ENCODE measurements at places on chromosomes 13 and 19.
A peak's percentile ranks its signal among the peaks of the same experiment; 100 is the strongest.

DNA sequence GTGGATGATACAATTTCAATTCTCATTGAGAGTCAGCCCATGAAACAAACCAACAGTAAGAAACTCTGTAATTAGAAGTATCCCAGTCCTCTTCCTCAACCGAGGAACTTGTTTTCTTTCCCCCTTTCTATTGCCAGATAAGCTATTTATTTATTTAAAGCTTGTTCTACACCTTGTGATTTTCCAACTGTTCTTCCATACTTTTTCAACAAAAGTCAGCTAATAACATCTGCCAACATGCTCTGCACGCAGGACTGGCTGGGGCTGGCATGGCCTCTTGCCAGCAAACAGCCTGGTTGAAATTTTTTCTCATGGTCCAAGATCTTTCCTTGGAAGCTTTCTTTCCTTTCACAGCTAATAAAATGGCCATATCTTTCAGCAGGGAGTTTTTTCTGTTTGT is 2.9 kb upstream of the IRS2 start:
- DNase-seq, result no peak

- no peak for DNase-seq
Measured at GRCh38 chr19:53365899-53366493, 491 bp downstream of the ZNF525 start.

DNA sequence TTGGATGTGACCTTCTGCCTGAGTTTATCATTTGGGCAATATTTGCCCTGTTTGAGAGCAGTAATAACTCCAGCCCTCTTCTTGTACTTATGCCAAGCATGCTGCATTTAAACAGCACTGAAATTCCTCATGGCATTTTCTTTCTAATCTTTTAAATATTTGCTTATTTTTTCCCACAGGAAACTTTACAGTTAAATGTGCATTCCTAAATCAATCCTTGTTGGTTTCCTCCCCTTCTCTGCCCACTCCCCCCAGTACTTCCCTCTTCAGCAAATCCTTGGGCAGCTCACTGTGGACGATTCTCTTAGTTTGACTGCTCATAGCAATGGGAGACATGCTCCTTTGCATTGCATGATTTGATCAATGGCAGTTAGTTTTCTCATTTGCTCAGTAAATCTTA is 68.7 kb downstream of the RAP2A start:
- no peak for DNase-seq

DNA sequence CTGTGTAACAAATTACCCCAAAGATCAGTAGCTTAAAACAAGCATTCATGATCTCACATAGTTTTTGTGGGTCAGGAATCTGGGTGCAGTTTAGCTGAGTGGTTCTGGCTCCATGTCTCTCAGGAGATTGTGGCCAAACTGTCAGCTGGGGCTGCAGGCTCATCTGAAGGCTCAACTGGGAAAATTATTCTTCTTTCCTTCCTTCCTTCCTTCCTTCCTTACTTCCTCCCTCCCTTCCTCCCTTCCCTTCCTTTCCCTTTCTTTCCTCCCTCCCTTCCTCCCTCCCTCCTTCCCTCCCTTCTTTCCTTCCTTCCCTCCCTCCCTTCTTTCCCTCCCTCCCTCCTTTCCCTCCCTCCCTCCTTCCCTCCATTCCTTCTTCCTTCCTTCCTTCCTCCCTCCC is 8.7 kb upstream of the RFX2 start:
- no peak for DNase-seq

DNA sequence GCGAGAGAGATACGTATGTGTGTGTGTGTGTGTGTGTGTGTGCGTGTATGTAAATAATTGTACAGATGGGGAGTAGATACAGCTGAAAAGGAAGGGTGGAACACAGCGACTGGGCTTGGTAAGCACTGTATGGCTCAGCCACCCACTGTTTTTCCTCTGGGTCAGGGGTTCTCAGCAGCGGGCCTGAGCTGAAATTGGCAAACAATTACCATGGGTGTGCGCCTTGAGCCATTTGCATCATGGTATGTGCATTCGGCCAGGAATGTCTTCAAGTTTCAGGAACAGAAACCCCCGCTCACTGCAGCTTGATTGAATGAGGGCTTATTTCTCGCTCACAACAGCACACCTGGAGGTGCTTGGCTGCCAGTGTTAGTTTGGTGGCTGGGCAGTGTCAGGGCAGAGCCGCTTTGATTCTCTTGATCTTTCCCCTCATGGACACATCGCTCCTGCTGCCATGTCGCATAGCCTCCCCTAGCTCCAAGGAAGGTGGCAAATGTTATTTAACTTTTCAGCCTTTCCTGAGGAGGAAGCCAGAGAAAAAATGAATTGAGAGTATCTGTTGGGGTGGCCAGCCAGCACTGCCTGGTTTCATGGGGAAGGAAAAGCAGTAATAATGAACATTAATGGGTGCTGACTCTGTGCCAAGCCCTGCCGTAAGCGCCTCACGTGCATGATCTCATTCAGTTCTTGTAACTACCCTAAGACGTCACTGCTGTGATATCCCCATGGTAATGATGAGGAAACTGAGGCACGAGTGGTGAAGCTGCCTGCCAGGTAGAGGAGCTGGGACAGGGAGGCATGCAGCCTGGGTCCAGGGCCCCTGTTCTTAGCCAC is 126.9 kb downstream of the SIPA1L3 start:
- no peak for DNase-seq

GRCh38 chr19:17116996-17117702 is 41.6 kb downstream of the MYO9B start:
- no peak for DNase-seq

DNA sequence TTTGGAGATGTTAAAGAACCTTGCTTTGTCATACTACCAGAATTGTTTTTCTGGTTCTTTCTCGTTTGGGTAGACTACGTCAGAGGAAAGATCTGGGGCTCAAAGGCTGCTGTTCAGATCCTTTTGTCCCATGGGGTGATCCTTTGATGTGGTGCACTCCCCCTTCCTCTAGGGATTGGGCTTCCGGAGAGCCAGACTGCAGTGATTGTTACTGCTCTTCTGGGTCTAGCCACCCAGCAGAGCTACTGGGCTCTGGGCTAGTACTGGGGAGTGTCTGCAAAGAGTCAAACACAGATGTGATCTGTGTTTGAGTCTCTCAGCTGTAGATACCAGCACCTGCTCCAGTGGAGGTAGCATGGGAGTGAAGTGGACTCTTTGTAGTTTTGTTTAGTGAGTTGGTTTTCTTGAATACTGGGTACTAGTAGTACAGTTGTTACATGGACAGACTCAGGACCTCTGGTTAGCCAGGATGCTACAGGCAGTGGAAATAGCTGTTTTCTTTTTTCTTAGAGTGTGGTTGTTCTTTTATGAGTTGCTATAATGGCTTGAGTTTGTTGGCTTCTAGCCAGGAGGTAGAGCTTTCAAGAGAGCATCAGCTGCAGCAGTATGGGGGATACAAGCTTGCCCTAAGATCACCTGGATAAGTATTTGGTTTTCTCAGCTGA is 34.4 kb downstream of the DNAJC15 start:
- no peak for DNase-seq

DNA sequence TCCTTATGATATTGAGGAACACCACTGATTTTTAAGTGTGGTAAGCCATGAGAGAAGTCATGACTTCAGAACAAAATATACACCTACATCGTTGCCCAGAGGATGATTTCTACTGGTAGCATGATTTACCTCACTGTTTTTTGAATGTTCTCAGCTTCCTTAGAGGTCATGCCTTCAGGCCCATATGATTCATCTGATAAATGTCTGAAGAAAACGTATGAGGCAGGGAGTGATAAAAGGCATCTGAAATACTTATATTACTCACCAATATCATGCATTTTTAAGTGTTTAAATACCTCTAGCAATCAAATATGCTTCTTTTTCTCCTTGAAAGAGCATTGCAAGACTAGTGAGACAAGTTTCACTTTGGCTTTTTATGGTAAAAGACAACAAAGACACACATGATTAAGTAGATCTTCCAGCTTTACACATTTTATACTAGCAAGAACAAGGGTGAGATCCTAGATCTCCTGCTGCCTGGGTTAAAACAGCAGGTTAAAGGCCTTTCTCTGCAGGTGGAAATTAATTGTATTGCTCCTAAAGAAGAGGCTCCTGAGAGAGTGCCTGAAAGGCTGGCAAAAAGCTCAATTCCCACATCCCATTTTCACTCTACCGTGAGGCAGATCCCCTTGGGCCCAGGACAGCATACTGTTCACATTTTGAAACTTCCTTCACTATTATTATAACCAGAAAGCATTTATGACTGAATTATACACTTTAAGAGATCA is 432.4 kb downstream of the SLITRK1 start:
- DNase-seq, result no peak

GRCh38 chr19:34639491-34640085 is 37.4 kb downstream of the SCGB2B2 start:
- peak; percentile 77 for DNase-seq

- no peak for DNase-seq
Measured at GRCh38 chr13:26024558-26024957, 27.3 kb downstream of the SHISA2 start.

GRCh38 chr13:72788831-72789230 is 6.9 kb downstream of the PIBF1 start:
- no peak for DNase-seq

DNA sequence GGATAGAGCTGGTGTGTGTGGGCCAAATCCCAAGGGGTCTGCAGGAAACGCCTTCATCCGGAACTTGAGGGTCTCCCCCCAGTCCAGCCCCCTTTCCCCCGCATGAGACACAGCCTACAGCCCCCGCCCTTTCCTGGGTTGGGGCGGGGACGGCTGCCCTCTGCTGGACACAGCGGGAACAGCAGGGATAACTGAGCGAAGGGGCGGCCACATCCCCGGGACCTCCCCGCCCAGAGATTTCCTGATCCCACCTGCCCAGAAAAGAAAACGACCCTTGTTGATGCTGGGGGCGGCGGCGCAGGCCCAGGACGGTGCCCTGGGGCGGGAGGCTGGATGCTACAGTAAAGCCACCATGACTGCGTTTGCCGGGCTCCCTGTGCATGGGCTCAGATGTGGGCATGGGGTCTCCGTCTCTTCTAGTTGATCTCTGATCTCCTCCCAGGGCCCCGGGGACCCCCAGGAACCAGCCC is 14.2 kb downstream of the ONECUT3 start:
- no peak for DNase-seq

DNA sequence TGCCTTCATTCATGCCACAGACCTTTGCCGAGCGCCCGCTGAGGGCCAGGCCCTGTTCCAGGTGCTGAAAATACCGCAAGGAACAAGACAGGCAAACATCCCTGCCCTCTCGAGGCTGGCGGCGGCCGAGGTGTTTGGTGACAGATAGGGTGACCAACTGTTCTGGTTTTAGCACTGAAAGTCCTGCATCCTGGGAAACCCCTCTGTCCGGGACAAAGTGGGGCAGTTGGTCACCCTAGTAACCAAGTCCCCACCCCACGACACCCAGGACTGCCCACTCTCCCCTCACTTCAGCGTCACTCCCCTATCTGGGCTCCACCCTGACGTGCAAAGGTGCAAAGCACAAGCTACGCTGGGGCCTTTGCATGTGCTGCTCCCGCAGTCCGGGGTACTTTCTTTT is 17.3 kb downstream of the ZBTB7A start:
- DNase-seq, result no peak

GRCh38 chr13:22929381-22930126 is 251.2 kb upstream of the SGCG start:
- no peak for DNase-seq

- DNase-seq, result no peak
Measured at GRCh38 chr19:9940778-9941177, 4.5 kb upstream of the OLFM2 start.

DNA sequence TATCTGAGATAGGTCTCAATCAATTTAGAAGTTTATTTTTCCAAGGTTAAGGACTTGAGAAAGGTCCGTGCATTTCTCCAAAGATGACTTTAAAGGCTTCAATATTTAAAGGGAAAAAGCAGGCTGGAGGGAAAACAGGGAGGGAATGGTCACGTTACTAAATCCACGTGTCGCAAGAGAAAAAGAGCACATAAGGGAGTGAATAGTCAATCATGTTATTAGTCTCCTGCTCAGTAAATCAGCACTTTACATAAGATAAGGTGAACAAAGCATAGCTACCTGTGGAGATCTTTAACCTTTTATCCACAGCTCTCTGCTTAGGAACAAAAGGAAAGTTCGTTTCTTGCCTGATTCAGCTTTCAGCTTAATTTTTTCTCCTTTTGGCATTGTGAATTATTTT is 31.3 kb upstream of the LSM14A start:
- no peak for DNase-seq

DNA sequence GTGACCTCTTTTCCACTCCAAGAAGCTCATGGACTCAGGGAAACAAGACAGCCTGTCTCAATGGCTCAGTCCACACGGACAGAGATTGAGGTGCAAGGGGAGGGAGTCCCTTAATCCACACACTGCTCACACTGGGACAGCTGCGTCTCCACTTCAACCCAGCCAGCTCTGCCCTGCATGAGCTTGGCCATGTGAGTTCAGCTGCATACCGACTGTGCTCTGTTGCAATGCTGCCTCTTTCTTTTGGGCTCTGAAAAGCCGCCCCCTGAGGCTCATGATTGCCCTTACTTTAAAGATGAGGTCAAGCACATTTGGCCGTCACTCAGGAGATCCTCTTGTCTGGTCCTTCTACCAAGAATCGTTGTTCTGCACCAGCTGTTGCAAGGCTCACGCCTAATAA is 64.8 kb upstream of the KCTD15 start:
- no peak for DNase-seq

DNA sequence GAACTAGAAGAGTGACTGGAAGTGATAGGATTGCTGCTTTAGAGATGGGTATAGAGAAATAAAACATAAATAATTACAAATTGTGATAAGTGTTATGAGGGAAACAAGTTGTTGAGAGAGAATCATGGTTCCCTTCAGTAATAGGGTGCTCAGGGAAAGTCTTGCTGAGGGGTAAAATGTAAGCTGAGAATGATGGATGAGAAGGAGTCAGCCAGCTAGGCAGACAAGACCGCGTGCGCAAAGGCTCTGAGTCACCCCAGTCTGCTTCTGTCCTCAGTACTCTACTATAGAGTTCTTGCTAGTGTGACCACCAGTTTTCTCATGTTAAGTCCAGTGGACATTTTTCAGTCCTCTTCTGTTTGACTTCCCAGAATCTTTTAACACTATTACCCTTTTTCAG is 39.5 kb downstream of the PCCA start:
- DNase-seq, result no peak

- no peak for DNase-seq
Measured at GRCh38 chr19:50206191-50206590, 2.8 kb downstream of the MYH14 start.

GRCh38 chr13:69474011-69474685 is 633.5 kb upstream of the ATXN8OS start:
- no peak for DNase-seq

DNA sequence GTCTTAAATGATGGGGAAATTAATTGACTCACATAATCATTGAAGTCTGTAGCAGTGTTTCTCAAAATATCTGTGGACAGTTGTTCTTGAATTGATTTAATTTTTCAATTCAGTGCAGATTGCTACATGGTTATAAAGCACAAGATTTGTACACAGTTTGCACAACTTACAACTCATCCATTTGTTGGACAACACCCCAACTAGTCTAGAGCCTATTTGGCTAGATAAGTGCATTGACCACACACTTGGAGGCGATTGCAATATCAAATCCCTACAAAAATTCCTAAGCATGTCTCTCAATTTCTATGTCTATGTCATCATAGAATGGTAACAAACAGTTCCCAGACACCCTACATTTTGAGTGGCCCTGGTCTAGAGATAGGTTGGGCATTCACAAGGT is 48.0 kb upstream of the IPO5 start:
- no peak for DNase-seq
